ENCODE measurements at places on chromosomes 5 and 9. TPM values are rescaled to one million over a fixed set of nuclear protein-coding genes. Genes with fewer than 3 reads are reported as not detected.

- DNase-seq: no peak
Observed at GRCh38 chr5:59609501-59610265, 283.8 kb downstream of the PDE4D start.

- no peak for DNase-seq
Observed at GRCh38 chr5:103391659-103392058, 133.1 kb downstream of the MACIR start.

GRCh38 chr5:139387611-139388197 lies 2.0 kb downstream of the MZB1 start:
- DNase-seq: no peak

GRCh38 chr9:78301466-78301865 lies 4.5 kb downstream of the PSAT1 start:
- no peak for DNase-seq

DNA sequence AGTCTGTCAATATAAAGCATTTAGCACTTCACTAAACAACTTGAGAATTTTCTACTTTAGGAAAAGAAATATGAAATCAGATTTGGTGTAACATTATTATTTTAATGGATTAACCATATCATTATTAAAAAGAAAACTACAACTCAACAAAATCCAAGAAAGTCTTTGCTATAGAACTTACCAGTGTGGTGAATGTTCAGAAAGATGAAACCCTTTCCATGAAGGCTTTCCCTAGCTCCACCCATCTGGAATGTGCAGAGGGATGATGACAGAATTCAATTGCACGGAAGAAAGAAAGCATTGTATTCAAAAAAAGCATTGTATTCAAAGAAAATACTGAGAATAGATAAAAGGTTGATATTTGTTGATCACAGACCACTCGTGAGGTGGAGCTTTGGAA lies 328.6 kb upstream of the NUDT12 start:
- DNase-seq: no peak

The TRPM6 gene
- 1.5 TPM for total RNA-seq

GRCh38 chr5:170557314-170557713 lies 53.5 kb downstream of the KCNIP1 start:
- no peak for DNase-seq

The IFNE gene
- total RNA-seq: 1.6 TPM

- no peak for DNase-seq
Observed at GRCh38 chr5:179266291-179267070, 78.8 kb downstream of the ADAMTS2 start.

The FAM221B gene
- not detected for total RNA-seq
